ENCODE measurements at places on chromosomes 11 and 22.

DNA sequence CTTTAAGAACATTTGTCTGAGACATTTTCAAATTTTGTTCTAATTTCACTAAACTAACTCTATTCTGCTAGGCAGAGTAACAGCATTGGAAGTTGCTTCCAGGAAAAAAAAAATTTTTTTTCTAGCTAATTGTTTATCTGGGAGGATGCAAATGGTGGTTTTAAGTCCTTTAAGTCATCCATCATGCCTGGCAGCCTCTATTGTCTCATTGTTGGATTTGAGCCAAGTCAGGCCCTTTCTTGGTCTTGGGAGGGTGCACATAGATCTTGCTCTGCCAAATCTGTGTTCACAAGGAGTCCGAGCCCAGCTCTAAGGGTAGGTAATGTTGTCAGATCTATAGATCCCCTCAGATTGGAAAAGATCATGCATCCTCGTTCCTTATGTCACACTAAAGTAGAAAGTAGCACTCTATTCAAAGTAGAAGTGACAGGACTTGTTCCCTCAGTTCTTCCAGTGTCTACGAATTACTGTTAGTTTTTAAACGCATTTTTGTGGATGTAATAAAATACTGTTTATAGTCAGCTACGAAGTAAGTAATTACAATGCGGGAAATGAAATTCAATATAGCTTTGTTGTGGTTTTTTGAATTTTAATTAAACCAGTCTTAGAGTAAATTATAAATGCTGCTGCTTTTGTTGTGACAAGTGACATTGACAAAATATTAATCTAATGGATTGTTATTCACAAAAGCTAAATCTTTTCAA lies 166.0 kb upstream of the RASSF10 start:
- no peak for DNase-seq

DNA sequence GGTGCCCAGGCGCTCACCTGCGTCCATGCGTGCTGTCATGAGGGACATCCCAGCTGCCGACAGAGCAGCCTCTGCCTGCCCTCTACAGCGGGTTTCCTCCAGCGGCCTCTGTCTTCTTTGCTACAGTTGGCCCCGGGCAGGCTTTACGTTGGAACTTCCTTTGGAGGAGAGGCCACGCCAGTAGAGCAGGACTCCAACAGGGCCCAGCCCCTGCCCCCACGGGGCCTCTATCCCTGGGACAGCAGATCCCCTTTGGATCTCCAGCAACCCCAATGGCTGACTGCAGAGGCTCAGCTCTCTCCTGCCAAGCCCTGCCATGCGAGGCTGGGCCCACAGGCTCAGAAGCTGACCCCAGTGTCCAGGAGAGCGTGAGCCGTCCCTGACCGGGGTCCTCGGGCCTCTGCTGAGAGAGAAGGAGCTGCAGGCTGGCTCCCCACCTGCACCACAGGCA lies 12.1 kb downstream of the TRPM5 start:
- DNase-seq, result no peak

- peak; percentile 21 for DNase-seq
These were observed 85.5 kb downstream of the ENTHD1 start for GRCh38 chr22:39808081-39808480.

GRCh38 chr11:105152021-105152512 lies 12.5 kb upstream of the CARD18 start:
- no peak for DNase-seq

GRCh38 chr11:91299980-91300379 lies 924.6 kb upstream of the FAT3 start:
- DNase-seq, result no peak

- DNase-seq, result no peak
These were observed 4.1 kb upstream of the CABP7 start for GRCh38 chr22:29715705-29716104.

- DNase-seq, result no peak
These were observed 32.1 kb upstream of the ABCC8 start for GRCh38 chr11:17508791-17509190.

- peak; percentile 66 for DNase-seq
These were observed at the start of gene CD44 for GRCh38 chr11:35138943-35139721. Gene CD44 (plus strand): TSS chr11:35139171. CDS start chr11:35139304, 133 bp downstream.

DNA sequence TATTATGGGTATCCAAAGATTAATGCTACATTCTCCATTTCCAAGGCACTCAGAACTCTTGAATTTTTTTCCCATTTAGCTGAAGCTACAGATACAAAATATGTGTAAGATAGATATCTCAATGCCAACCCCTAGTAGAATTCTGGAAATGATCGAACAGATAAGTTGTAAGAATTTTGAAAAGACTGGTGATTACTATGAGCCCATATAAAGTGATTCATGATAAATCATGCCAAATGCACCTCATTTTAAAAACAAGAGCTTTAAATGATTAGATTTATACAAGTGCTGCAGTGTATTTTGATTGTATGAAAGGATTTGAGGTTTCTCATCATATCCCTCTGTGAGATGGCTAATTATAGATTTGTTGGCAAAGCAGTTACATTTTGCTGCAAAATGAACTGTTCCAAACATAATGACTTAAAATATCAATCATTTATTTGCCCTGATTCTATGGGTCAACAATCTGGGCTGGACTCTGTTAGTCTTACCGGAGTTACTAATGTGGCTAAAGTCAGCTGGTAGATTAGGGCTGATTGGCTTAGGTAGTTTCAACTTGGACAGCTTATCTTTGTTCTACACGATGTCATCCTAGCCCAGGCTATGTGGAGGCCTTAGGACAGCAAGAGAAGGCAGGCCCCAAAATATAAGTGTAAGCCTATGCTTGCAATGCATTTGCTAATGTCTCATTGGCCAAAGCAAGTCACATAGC lies 3.4 kb downstream of the OR10V1 start:
- DNase-seq, result no peak

- DNase-seq, result no peak
These were observed 35.8 kb upstream of the HSD17B12 start for GRCh38 chr11:43644621-43645299.

- peak; percentile 49 for DNase-seq
These were observed 69.4 kb upstream of the FGF3 start for GRCh38 chr11:69888483-69889181.

- no peak for DNase-seq
These were observed 136.8 kb downstream of the KIF18A start for GRCh38 chr11:27971171-27971570.

DNA sequence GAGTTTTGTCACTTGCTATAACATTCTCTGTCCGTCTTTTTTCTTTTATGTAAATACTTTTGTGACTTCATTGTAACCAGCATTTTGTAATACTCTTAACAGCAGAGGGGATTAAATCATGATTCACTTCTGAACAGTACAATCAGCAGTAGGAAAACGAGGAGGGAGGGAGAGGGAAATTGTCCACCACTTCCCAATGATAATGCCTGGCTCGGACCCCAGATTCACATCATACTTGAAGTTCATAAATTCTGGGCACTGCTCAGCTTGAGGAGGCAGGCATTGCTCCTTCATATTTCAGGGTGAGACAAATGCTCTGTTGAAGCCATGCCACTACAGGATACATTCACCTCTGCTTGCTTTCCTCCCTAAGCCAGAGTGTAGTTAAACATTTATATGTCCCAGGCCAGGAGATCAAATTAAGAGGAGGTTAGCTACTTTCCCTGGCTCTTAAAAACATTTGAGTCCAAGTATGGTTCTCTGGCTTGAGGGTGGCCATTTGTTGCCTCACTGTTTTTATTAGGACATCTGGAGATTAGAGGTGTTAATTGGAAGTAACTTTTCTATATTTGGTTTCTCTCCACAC lies 129.0 kb upstream of the LDLRAD3 start:
- no peak for DNase-seq

DNA sequence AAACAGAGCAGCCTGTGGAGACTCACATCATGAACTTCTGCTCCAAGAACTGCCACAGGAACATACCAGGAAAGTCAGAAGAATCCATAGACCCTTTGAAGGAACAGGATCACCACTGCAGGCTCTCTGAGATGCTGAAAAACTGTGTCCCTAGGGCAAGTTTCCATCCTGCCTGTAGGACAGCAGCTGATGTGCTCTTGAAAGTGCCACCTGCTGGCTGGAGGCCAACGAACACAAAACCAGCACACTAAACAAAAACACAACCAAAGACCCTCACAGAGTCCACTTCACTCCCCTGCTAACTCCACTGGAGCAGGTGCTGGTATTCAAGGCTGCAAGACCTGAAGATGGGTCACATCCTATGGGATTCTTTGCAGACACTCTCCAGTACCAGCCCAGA lies 12.0 kb upstream of the NXPE1 start:
- no peak for DNase-seq

DNA sequence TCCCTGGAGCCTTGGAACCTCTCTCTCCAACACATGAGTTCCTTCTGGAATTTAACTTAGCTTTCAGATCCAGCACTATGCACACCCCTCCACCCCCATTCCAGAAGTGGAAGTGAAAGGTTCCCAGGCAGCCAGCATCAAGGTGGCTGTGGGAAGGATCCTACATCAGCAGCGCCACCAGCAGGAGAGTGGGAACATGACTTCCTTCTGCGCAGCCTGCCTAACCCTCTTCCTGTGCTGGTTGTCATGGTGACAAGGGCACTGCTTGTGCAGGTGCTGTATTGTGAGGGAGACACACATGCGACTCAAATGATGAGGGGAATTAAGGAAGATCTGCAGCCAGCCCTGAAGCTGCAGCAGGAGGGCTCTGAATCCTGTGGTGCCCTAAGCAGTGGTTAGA lies 904.5 kb upstream of the API5 start:
- no peak for DNase-seq

- no peak for DNase-seq
These were observed 7.5 kb upstream of the CDKN1C start for GRCh38 chr11:2892967-2893528.

DNA sequence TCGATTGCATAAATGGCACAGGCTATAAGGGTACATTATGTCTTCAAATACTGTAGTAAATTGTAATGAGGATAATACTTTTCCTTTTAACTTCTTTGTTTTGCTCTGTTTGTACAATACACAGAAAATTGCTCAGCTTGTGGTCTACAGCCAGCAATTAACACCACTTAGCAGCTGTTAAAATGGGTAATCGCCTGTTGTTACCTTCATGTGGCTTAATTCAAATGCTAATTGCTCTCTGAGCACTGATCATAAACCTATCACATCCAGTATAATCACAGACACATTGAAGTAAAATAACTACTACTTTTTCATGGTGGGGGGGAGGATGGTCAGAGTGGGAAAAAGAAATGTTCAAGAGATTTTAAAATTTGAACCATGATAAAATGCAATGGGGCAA lies 1164.1 kb upstream of the CNTN5 start:
- DNase-seq, result no peak

DNA sequence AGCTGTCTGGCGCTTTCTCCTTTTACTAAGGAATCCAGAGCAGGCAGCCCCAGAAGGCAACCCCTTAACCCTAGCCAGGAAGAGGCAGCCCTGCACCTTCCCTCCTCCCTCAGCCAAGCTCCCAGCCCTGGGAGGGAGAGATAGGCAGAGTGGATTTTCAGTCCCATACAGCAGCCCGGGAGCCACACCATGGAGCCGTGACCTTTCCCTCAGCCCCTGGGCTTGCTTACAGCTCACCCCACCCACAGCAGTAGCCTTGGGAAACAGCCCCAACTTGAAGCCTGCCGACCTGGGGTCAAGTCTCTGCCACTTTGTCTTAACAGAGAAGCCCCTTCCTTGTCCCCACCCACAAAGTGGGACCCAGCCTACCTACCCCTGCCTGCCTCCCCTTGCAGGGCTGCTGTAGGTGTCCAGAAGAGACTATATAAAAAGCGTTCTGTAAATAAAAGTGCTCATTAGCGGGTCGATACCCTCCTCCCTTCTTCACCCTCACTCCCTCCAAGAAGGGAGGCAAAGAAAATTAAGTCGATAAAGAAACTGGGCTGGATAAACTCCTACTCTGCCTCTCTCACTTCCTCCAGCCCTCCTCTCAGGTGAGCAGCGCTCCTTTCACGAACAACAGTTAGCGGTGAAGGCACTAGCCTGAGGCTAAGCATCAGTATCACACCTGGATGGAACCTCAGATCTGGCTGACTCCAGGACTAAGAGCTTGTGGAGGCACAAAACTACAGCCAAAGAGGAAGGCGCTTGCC lies 4.2 kb downstream of the TST start:
- DNase-seq, result no peak

- DNase-seq, result no peak
These were observed 41.9 kb downstream of the MICAL2 start for GRCh38 chr11:12152321-12152720.

- DNase-seq, result no peak
These were observed 28.8 kb downstream of the YAP1 start for GRCh38 chr11:102139081-102139498.

GRCh38 chr11:60923326-60923725 lies 934 bp upstream of the TMEM132A start:
- no peak for DNase-seq

Data from stimulated activated CD8-positive, alpha-beta memory T cell treated with anti-CD3 and anti-CD28 coated beads, Interleukin-2, amount 100 ng/mL, for 48 hours (primary cell).